ENCODE measurements at places on chromosomes 7 and 10. TPM values are rescaled to one million over a fixed set of nuclear protein-coding genes. Genes with fewer than 3 reads are reported as not detected.

ELOVL3 gene
- total RNA-seq = 50.3 TPM

RELN gene
- total RNA-seq = 1.5 TPM

EMX2 gene
- 3.7 TPM for total RNA-seq

UROS gene
- total RNA-seq = 24.0 TPM

GPRIN2 gene
- 57.0 TPM for total RNA-seq

IDI2 gene
- not detected for total RNA-seq

EFCAB10 gene
- total RNA-seq = not detected

PLAC9 gene
- 7.2 TPM for total RNA-seq

ITGA8 gene
- 1.6 TPM for total RNA-seq

YKT6 gene
- 51.3 TPM for total RNA-seq

FAM25A gene
- 755 TPM for total RNA-seq

SYNPO2L gene
- not detected for total RNA-seq

ZNF138 gene
- total RNA-seq = 23.7 TPM

NKX2-3 gene
- total RNA-seq = not detected

FAM131B gene
- total RNA-seq = 0.27 TPM

FAM13C gene
- 18.5 TPM for total RNA-seq

LRRN3 gene
- total RNA-seq = not detected

IL15RA gene
- total RNA-seq = 29.8 TPM

PDCD11 gene
- 18.0 TPM for total RNA-seq

CLCN1 gene
- not detected for total RNA-seq

HOGA1 gene
- total RNA-seq = 2.6 TPM

SLC29A3 gene
- 1.1 TPM for total RNA-seq

NPY4R2 gene
- total RNA-seq = not detected

GPR26 gene
- not detected for total RNA-seq

C7orf33 gene
- total RNA-seq = not detected

MLLT10 gene
- total RNA-seq = 283 TPM
